Brain (organoid and tissue), 16 donors: ENCODE measurements at places on chromosomes 2 and 18. TPM values are rescaled to one million over a fixed set of nuclear protein-coding genes. Genes with fewer than 3 reads are reported as not detected.

Gene TM4SF20
- not detected for polyA plus RNA-seq

Gene OSBPL6
- 3.6 TPM for polyA plus RNA-seq

Gene UGT1A3
- not detected for polyA plus RNA-seq

Gene SPEG
- polyA plus RNA-seq: 26.3 TPM

Gene POTEC
- polyA plus RNA-seq: not detected

Gene FBXO15
- 2.5 TPM for polyA plus RNA-seq

Gene MYO5B
- 17.7 TPM for polyA plus RNA-seq

Gene CDH7
- polyA plus RNA-seq: 0.10 TPM

Gene CDCA7
- 25.0 TPM for polyA plus RNA-seq

Gene CTDSP1
- polyA plus RNA-seq: 44.4 TPM

Gene ERMN
- polyA plus RNA-seq: 73.4 TPM

Gene TDRD15
- not detected for polyA plus RNA-seq

Gene UPP2
- polyA plus RNA-seq: 0.24 TPM

Gene ANKRD53
- polyA plus RNA-seq: 5.7 TPM

Gene LIPG
- polyA plus RNA-seq: 0.44 TPM

Gene CREG2
- polyA plus RNA-seq: 3.8 TPM

Gene C2orf78
- not detected for polyA plus RNA-seq

Gene ALPP
- not detected for polyA plus RNA-seq

Gene EFR3B
- polyA plus RNA-seq: 23.8 TPM

Gene ALK
- polyA plus RNA-seq: 0.41 TPM

Gene ITPRID2
- 14.7 TPM for polyA plus RNA-seq

Gene COL3A1
- polyA plus RNA-seq: 13.5 TPM

Gene CCDC138
- 1.7 TPM for polyA plus RNA-seq

Gene SP140
- not detected for polyA plus RNA-seq

Gene FTCDNL1
- polyA plus RNA-seq: 0.58 TPM

Gene KYNU
- polyA plus RNA-seq: 0.15 TPM

Gene UGT1A6
- polyA plus RNA-seq: not detected

Gene ACTG2
- polyA plus RNA-seq: 1.6 TPM

Gene MRPS5
- 36.1 TPM for polyA plus RNA-seq

Gene RTP5
- polyA plus RNA-seq: 5.2 TPM

Gene PIEZO2
- 5.9 TPM for polyA plus RNA-seq

Gene CEBPZOS
- polyA plus RNA-seq: 20.4 TPM

Gene CAVIN2
- polyA plus RNA-seq: 7.8 TPM

Gene ASPRV1
- 4.1 TPM for polyA plus RNA-seq

Gene MEP1B
- not detected for polyA plus RNA-seq

Gene RAB6D
- 0.17 TPM for polyA plus RNA-seq

Gene RAB6C
- 0.29 TPM for polyA plus RNA-seq

Gene SALL3
- 4.7 TPM for polyA plus RNA-seq

Gene FSHR
- not detected for polyA plus RNA-seq

Gene IGFBP2
- polyA plus RNA-seq: 233 TPM

Gene FHL2
- 6.5 TPM for polyA plus RNA-seq

Gene CCDC88A
- 10.3 TPM for polyA plus RNA-seq

Gene OBSL1
- 91.4 TPM for polyA plus RNA-seq

Gene ARHGEF4
- 47.6 TPM for polyA plus RNA-seq
